Parietal lobe (tissue), 2 donors: ENCODE measurements at places on chromosomes 2 and 18. TPM values are rescaled to one million over a fixed set of nuclear protein-coding genes. Genes with fewer than 3 reads are reported as not detected.

The B3GNT7 gene
- 1.3 TPM for total RNA-seq

The DSG2 gene
- total RNA-seq, result 2.2 TPM

The ELAC1 gene
- 15.0 TPM for total RNA-seq

The ANKRD29 gene
- total RNA-seq, result 5.3 TPM

The CAD gene
- 20.7 TPM for total RNA-seq

The LCT gene
- not detected for total RNA-seq

The UGT1A4 gene
- total RNA-seq, result not detected

The ZNF532 gene
- 312 TPM for total RNA-seq
